Epithelial cell of prostate (primary cell): ENCODE measurements at places on chromosomes 12 and 14.

- no peak for DNase-seq
These were observed 73.2 kb downstream of the SLC2A13 start for GRCh38 chr12:40032433-40033241.

GRCh38 chr14:20118795-20119194 lies 8.3 kb downstream of the OR4K17 start:
- no peak for DNase-seq

DNA sequence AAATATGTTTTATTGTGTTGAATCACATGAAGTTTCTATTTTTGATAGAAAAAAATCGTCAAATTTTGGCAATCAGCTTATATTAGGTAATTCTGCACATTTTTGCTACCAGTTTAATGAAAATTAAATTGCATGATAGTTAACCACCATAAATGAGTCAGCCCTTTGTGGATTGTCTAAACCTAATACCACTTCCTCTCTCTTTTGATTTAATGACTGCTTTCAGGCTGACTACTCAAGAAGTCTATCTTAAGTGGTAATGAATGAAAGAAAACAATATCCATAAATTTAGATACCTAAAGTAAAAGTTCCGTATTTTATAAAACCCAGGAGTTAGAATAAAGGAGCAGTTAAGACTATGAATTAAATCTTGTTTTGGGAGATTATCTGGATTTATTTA lies 450.5 kb downstream of the TMEM117 start:
- peak; percentile 3 for DNase-seq

- no peak for DNase-seq
These were observed 320.2 kb upstream of the SFSWAP start for GRCh38 chr12:131390412-131391334.

DNA sequence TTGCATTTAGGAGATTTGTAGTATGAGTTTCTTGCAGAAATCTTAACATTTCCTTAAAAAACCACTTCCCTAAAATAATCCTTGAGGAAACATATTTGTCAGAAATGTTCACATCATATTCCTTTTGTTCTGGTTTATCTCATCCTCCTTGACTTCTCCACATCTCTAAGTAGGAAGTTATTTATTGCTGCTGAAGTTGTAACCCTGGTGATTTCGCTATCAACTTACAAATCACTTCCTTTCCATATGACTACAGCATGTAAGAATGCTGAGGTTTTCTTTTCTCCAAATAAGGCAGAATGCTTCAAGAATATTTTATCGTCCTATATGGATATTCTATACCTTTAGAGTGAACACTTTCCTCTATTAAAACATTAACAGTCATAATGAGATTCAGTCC lies 751.7 kb downstream of the NRXN3 start:
- no peak for DNase-seq

DNA sequence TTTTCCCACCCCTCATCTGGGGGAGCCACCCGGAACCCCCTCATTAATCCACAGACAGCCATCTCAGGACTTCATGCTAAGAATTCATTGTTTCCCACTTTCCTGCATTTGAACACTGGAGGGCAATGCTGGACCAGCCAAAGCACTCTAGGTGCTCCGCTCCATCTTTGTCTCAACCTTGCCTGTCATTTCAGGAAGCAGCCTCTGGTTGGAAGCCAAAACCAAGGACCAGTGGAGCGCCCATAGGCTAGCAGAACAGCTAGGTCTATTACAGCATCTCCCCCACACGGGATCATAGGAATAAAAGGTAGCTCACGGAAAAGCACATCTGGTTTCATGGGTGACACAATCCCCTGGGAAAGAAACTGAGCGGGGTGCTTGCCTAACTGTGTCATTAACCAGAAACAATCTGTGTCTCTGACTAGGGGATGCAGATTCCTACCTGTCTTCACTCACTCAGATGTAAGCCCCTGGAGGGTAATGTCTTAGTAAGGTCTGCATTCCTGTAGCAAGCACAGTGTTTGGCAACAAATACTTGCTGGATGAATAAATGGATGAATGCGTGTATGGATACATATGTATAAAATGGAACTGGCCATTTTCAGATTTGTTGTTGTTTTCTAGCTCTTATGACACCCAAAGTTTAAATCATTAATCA lies 197.0 kb downstream of the DAD1 start:
- DNase-seq: no peak

DNA sequence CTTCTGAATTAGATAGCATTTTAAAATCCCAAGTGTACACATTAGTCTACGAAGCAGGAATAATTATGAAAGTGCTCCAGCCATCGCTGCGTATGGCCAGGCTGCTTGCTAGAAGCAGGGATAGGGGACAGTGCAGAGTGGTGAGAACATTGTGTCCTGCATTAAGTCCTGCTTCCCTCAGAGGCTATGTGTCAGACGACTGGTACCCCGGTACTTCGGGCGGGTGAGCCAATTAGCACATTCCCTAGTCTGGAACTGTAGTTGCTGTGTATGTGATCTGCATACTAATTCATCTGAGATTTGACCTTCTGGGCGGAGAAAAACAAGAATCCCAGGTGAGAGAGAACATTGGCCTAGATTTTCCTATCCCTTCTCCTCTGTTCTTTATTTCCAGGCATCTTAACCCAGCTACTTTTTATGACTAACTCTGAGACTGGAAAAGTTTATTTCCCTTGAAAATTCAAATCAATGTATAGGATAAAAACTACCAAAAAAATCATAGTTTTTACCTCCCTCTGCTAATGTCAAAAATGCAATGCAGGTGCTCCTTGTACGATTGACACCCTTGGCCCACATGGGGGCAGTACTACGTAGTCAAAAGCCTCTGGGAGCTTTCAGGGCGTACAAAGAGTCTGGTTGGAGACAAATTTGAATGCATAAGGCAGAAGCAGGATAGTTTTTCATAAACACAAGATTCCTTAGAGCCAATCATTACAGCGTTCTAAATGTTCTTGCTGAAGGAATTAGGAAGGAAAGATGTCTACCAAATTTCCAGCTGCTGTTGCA lies 764.3 kb downstream of the NOVA1 start:
- DNase-seq: no peak

DNA sequence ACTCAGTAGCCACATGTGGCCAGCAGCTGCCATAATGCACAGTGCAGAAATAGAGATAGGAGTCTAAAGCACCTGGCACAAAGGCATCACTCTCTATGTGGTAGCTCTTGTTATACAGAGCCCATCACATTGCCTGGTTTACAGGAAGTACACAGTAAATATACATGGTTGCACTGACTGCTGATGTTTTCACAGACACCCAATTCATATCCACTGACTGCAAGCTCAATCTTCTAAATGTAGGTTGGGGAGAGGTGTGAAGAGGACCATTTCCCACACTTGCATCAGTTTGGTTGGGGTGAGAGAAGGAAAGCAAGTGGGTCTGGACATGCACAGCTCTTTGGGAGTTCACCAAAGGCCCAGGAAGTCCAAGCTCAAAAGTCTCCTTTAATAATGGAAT lies 172.8 kb downstream of the DPF3 start:
- DNase-seq: no peak

DNA sequence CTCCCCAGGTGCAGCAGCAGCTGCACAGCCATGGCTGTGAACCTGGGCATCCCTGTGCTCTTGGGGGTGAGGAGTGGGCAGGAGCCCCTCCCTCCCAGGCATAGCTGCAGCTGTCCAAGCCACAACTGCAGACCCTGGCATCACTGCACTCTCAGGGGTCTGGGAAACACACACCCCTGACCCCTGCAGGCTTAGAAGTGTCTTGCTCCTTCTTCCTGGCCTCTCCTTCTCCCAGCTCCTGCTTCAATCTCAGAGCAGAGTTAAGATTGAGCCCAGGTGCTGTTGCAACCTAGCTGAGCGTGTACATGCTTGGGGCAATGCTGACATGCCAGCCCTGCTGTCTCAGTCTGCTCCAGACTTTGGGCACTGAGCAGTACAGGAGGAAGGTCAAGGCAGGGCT lies 833.6 kb downstream of the FLRT2 start:
- no peak for DNase-seq

DNA sequence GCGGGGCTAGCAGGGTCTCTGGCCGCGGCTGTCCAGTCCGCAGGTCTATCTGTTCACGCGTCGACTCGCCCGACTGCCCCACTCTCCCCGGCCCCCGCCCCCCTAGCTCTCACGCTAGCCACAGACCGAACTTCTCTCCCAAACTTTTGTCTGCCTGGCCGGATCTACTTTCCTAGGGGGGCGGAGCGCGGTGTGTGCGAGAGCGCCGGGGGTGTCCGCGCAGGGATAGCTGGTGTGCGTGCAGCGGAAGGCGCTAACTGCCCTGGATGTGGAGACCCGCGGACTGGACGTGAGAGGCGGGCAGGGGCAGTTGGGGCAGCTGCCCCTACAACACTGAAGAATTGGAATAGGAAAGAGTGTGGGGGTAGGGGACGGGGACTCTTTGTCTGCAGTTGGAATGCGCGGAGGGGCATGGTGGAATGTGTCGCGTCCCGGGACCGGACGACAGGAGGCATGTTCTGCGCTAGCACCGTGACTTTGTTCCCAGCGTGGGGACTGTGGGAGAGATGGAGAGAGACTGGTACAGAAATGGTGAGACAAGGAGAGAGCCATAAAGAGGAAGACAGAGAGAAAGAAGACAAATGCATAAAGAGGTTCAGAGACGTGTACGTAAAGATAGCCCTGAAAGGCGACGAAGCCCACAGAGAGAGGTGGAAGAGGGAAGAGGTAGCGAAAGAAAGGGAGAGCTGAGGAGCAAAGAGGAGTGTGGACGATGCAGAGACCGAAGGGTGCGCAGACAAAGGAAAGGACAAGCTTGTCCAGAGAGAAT lies at the start of gene AJUBA:
AJUBA (minus strand) TSS at position 75 of the 769 bp plus-strand sequence. CDS start 285 bp downstream, outside the sequence.
- peak; percentile 62 for DNase-seq

- DNase-seq: no peak
These were observed 113.7 kb upstream of the RTL1 start for GRCh38 chr14:101017209-101017608.

GRCh38 chr14:79786522-79786921 lies 424.8 kb downstream of the DIO2 start:
- DNase-seq: no peak

GRCh38 chr14:81161088-81161487 lies 59.7 kb downstream of the GTF2A1 start:
- DNase-seq: no peak

DNA sequence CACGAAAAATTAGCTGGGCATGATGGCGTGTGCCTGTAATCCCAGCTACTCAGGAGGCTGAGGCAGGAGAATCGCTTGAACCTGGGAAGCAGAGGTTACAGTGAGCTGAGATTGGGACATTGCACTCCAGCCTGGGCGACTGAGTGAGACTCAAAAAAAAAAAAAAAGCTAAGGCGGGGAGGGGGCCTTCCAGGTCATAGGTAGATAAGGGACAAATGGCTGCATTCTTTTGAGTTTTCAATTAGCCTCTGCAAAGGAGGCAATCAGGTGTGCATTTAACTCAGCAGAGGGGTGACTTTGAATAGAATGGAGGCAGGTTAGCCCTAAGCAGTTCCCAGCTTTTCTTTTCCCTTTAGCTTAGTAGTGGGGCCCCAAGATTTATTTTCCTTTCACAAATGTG lies 743 bp upstream of the AACS start:
- DNase-seq: no peak

DNA sequence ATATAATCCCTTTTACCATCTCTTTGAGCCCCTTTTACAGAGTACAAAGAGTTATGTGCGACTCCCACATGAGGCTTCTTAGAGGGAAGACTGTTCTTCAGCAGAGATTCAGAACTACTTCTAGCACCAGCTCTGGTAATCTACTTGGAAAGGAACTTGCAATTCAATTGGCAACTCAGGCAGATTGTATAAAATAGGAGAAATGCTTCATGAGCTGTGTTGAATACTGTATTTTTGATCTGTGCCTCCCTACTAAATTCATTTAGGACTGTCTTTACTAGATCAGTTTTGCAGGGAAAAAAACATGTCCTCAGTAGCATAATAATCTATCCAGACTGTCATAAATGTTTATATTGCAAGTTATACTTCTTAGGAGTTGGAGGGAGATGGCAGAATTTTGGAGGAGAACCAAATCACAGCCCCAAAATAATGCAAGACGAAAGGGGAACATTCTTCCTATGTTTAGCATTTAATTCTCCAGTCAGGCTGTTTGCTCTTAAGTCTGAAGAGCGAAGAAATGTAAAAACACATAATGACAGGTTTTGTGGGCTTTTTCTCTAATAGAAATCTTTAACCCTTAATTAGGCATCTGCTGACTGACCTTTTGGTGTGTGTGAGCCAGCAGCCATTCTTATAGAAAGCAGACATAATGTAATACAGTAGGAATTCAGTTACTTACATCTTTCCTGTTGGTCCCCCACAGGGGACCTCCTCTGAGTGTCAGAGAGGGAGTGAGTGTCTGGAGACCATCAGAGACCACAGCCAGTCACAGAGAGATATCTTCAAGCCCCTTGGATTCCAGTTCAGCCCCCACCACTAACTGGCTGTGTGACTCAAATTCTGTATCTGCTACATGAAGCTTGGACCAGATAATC lies 3.9 kb downstream of the ANO4 start:
- DNase-seq: no peak

DNA sequence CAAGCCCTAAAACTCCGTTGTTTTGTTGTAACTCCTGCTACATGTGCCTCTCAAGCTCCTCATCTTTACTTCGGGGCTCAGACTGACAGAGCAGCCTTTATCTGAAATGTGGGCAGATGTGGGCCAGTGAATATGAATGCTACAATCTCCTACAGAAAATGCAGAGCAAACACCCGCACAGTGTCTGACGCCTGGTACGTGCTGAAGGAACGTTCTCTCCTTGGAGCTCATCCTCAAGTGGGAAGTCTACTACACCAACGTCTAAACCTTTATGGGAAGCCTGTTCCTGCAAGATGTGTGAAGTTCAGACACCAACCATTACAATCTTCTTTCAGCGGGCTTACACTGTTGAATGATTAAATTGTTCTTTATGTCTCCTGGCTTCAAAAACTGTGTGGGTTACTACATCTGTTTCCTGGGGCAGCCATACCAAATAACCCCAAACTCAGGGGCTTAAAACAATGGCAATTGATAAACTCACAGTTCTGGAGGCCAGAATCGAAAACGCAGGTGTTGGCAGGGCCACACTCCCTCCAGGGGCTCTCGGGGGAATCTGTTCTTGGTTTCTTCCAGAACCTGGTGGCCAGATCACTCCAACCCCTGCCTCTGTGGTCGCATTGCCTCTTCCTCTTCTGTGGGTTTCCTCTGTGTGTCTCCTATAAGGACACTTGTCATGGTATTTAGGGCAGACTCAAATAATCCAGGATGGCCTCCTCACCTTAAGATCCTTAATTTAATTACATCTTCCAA lies 179.7 kb upstream of the PLXNC1 start:
- DNase-seq: no peak

- no peak for DNase-seq
These were observed 296.7 kb downstream of the FBXL14 start for GRCh38 chr12:1297639-1298175.

GRCh38 chr14:29140016-29140415 lies 373.4 kb downstream of the FOXG1 start:
- no peak for DNase-seq

DNA sequence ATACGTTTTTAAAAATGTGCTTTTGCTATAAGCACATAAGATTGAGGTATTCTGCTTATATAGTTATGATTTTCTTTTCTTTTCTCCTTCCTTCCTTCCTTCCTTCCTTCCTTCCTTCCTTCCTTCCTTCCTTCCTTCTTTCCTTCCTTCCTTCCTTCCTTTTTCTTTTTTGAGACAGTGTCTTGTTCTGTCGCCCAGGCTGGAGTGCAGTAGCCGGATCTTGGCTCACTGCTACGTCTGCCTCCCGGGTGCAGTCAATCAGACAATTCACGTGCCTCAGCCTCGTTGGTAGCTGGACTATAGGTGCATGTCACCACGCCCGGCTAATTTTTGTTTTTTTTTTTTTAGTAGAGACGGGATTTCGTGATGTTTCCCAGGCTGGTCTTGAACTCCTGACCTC lies 5.8 kb downstream of the CFAP54 start:
- DNase-seq: no peak
